G401 (cell line): ENCODE measurements at places on chromosomes 7 and 10. TPM values are rescaled to one million over a fixed set of nuclear protein-coding genes. Genes with fewer than 3 reads are reported as not detected.
A peak's percentile ranks its signal among the peaks of the same experiment; 100 is the strongest.

- DNase-seq: no peak
Measured at GRCh38 chr7:47252675-47253074, 329.2 kb downstream of the TNS3 start.

GRCh38 chr10:77575271-77576006 is 62.2 kb downstream of the KCNMA1 start:
- peak; percentile 87 for DNase-seq

GRCh38 chr10:114311023-114311422 is 72.0 kb downstream of the VWA2 start:
- no peak for DNase-seq

DNA sequence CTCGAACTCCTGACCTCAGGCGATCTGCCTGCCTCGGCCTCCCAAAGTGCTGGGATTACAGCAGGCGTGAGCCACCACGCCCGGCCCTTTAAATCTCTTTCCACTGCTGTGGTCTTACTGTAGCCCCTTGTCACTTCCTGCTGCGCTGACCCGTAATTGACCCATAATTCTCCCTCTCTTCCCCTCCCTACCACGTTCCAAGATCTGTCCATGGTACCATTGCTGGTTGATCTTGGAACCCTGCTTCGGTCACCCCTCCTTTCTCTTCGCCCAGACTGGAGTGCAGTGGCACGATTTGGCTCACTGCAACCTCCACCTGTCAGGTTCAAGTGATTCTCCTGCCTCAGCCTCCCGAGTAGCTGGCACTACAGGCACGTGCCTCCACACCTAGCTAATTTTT is 6.5 kb downstream of the POR start:
- no peak for DNase-seq

- DNase-seq: no peak
Measured at GRCh38 chr7:130902755-130903357, 168.8 kb upstream of the KLF14 start.

DNA sequence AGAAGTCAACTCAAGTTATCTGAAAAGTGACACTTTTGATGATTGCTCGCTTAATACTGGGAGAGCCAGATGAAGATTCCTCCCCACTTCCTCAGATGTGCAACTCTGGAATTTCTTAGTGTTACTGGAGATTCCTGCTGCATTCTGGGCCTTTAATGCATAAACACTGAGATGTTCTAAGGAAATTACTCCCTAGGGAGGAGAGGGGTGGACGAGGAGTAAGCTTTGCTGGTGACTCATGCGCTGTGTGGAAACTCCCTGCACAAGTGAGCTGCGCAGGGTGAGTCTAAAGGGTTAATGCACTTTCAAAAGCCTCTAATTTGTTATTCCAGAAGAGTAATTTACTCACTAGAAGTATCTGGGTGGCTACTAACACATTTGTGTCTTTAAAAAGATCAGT is 46.3 kb downstream of the EGFR start:
- DNase-seq: no peak

DNA sequence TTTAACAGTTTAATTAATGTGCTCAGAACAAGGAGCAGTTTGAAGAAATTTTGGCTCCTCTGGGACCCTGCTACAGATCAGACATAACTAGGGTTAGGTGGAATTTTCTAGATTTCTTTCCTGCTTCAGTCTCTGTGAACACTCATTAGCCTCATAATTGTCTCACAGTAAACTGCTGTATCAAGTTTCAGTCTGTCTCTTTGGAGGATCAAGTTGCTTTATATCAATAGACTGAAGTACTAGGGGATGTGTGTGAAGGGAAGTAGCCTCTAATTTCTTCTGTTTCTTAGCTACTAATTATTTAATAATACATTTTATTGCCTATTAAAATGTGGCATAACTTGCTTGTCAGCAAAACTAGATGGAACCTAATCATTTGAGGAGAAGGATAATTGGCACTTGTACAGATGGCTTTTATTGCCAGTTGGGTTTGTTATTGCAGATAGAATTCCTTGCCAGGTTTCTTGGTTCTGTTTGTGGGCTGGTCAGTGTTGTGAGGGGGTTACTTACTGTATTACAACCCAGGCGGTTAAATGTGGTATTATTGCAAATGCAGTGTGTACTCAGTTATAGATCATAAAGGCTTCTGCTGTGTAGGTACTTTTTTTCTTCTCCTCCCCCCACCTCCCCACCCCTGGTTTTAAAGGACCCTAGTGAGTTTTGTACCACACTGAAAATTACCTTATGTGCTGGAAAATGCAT is 758.0 kb downstream of the AUTS2 start:
- DNase-seq: no peak

- DNase-seq: no peak
Measured at GRCh38 chr7:2814946-2815874, 28.9 kb downstream of the GNA12 start.

GRCh38 chr10:22742678-22743077 is 28.3 kb upstream of the PIP4K2A start:
- no peak for DNase-seq

- DNase-seq: no peak
Measured at GRCh38 chr10:62738916-62739315, 65.6 kb upstream of the ADO start.

DNA sequence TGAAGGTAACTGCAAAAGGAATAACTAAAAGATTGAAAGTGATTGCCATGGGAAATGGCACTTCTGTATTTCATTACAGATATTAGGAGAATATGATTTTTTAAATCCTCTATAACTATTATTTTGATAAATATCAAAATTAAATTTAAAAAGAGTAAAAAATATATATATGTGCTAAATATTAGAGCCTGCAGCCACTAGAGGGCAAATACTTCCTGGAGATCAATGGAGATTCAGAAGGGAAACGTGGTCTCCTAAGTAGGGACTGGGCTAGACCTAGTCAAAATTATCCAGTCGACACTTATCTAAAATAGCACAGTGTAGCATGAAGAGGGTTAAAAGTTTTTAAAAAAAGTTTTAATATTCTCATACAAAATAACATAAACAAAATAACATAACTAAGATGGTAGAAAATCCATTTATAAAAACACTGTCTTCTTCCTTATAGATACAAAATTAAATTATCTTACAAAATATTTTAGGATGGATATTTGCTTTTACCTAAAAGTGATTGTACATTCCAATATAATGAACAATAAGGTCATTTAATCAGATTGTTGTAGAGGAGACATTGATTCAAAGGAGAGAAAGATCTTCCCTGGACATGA is 434.3 kb downstream of the MDFIC start:
- no peak for DNase-seq

DNA sequence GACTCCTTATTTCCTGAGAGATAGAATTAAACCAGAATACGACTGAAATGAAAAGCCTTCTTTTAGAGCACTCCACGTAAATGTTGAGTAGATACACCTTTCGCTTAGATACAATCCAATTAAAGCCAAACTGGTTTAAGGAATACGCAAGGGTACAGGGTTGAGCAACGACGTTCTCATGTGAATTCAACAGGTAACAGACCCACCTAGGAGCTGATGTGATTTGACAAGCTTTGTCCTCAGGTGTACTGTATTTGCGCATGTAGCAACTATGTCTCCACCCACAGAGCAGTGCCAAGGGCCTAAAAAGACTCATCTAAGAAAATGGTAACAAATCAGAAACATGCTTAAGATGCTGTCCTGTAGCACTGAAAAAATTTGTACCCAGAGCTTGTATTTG is 139.6 kb downstream of the GATA3 start:
- DNase-seq: no peak

GRCh38 chr7:87213252-87213651 is 6.3 kb downstream of the TMEM243 start:
- DNase-seq: no peak

GRCh38 chr10:1187151-1187854 is 131.1 kb downstream of the WDR37 start:
- peak; percentile 25 for DNase-seq

DNA sequence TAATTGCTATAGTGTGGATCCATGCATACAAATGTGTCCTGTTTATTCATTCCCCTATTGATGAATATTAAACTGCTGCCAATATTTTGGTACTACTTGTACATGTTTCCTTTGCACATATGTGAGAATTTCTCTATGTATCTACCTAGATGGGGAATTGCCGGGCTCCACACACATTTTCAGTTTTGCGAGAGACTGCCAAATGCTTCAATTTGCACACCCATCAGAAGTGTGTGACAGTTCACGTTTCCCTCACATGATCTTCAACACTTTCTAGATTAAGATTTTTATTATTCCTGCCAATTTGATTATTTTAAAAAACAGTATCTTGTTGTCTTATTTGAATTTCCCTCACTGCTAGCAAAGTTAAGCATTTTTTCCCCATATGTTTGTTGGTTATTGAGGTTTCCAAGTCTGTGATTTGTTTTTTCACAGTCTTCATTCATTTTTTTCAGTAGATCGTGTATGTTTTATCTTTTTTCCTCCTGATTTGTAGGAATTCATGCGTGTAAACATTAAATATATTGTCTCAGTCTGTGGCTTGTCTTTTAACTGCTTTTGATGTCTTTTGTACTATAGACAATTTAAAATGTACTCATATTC is 2.4 kb upstream of the KLF14 start:
- no peak for DNase-seq

DNA sequence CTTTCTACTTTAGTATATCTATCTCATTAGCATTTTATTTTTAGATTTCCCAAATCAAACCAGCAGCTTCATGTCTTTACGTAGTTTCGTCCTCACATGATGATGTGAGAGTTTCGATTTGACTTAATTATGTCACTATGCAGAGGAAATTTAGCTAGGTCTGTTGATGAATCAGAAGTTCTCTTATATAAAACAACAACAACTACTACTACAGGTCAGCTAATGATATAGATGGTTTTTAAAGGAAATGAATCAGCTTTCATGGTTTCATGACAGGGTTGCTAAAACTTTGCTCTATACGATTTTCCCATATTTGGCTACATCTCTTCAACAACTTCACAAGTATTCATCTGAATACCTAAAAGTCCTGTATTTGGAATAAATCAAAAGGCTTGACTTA is 28.6 kb downstream of the JAZF1 start:
- no peak for DNase-seq

DNA sequence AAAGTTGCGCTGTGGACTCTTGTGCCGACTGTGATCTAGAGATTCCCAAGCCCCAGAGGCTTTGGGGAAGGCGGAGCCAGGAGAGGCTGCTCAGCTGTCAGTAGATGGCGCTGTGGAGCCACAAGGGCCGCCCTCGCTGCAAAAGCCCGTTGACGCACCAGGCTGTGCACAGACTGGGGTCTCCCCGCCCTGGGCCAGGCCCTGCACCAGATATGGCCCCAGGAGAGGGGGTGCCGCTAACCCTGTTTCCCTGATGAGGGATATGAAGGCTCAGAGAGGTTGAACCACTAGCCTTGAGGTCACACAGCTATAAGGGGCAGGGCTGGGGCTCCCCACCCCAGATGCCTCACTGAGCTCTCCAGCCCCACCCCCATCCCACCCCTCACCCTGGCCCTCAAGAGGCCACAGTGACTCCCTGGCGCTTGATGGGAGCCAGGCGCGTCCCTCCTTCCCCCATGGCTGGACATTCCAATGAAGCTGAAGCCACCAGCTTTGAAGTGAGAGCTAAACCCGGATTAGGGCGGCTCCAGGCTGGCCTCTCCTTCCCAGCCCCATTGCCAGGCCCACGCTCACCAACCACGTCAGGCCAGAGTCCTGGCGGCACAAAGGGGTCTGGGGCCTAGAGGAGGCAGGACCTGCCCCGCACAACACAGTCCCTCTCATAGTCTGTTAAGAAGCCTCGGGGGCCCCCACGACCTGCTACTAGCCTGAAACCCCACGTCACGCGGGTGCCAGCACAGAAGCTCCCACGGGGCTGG is 26.4 kb downstream of the MYL10 start:
- peak; percentile 75 for DNase-seq

GRCh38 chr10:10294881-10295529 is 722.7 kb upstream of the CELF2 start:
- DNase-seq: peak; percentile 65

DNA sequence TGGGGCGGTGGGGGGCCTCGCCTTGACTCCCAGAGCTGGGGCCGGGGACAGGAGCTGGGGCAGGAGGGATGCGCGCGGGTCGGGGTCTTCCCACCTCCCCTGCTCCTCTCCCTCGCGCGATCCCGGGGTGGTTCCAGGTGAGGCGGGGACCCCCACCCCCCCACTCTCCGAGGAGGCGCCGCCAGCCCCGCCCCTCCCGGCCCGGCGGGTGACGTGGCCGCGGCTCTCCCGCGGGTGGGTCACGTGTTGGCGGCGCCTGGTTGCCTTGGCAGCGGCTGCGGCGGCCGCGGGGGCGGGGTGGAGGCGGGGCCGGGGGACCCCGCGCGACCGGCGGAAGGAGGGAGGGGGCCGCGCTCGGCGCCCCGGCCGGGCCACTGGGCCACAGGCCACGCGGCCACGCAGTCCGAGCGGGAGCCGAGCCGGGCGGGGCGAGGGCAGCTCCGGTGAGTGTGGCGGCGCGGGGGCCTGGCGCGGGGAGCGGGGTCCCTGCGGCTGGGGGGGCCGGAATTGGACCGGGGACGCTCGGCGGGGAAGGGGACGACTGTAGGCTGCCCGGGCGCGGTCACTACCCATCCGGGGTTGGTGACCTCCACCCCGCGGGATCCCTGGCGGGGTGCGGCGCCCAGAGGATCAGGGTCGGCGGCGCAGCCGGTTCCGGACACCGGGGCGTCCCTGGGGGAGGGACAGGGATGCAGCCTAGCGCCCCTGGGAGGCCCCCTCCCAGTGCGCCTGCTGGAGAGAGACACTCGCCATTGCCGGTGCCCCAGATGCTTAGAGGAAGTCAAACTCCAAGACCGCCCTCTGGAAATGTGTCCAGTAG is at the start of gene ORAI2:
TSS of gene ORAI2 (plus strand) at position 357 of the 820 bp plus-strand sequence. CDS start 5,382 bp downstream, outside the sequence.
- DNase-seq: peak; percentile 60

DNA sequence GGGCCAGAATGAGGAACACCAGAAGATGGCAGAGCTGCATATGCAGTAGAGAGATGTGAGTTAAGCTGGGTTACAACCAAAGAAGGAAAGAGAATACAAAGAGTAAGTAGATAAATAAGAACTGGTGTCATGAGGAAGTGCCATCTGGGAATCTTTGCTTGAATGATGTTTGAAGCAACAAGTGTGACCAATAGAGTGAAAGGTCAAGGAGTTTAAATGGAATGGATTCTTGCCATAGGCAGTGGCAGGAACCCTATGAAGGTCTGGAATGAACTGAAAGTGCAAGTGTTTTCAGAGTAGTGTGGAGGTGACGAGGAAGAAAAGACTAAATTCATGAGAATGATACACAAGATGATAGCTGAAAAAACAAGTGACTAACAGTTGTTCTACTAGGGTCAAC is 21.6 kb downstream of the MEST start:
- no peak for DNase-seq

GRCh38 chr10:99527526-99528493 is 4.9 kb upstream of the NKX2-3 start:
- DNase-seq: no peak

Gene BEND7
- 0.95 and 1.8 TPM in 2 replicates for total RNA-seq

Gene PLEKHA8
- 13.7 and 21.5 TPM in 2 replicates for total RNA-seq

Gene FAM25G
- total RNA-seq: not detected in 2 replicates

Gene C7orf33
- total RNA-seq: not detected in 2 replicates

Gene TMEM225B
- total RNA-seq: 0.12 TPM in 1 of 2 replicates, not detected in the other

Gene FOXP2
- total RNA-seq: not detected in 2 replicates

Gene TMEM236
- total RNA-seq: not detected in 2 replicates

Gene NXPH1
- total RNA-seq: not detected in 2 replicates

Gene NEURL1
- 0.68 and 0.95 TPM in 2 replicates for total RNA-seq

Gene LEP
- not detected in 2 replicates for total RNA-seq
